ENCODE measurements at places on chromosomes 2 and 18. TPM values are rescaled to one million over a fixed set of nuclear protein-coding genes. Genes with fewer than 3 reads are reported as not detected.

B3GNT7 gene
- polyA plus RNA-seq, result 7.8 TPM

TGFA gene
- polyA plus RNA-seq, result 2.6 TPM

MAP3K19 gene
- polyA plus RNA-seq, result not detected

PLCL1 gene
- not detected for polyA plus RNA-seq

RAPGEF4 gene
- polyA plus RNA-seq, result not detected

VWA3B gene
- polyA plus RNA-seq, result not detected

C2orf78 gene
- polyA plus RNA-seq, result not detected

CCL20 gene
- polyA plus RNA-seq, result not detected

AFF3 gene
- 3.8 TPM for polyA plus RNA-seq

BBS5 gene
- polyA plus RNA-seq, result not detected

KCNS3 gene
- not detected for polyA plus RNA-seq

ZNF892 gene
- 1.9 TPM for polyA plus RNA-seq

CRYBA2 gene
- not detected for polyA plus RNA-seq

POTEI gene
- not detected for polyA plus RNA-seq

GPN1 gene
- 89.9 TPM for polyA plus RNA-seq

TLX2 gene
- polyA plus RNA-seq, result not detected

PRKAG3 gene
- not detected for polyA plus RNA-seq

EFEMP1 gene
- not detected for polyA plus RNA-seq

FAP gene
- not detected for polyA plus RNA-seq

LIMS1 gene
- 60.6 TPM for polyA plus RNA-seq

IL1B gene
- polyA plus RNA-seq, result 1.3 TPM

AGFG1 gene
- 14.2 TPM for polyA plus RNA-seq

Measured in immature natural killer cell (primary cell).